NCI-H1105 (cell line): ENCODE measurements at places on chromosomes 2 and 18.

DNA sequence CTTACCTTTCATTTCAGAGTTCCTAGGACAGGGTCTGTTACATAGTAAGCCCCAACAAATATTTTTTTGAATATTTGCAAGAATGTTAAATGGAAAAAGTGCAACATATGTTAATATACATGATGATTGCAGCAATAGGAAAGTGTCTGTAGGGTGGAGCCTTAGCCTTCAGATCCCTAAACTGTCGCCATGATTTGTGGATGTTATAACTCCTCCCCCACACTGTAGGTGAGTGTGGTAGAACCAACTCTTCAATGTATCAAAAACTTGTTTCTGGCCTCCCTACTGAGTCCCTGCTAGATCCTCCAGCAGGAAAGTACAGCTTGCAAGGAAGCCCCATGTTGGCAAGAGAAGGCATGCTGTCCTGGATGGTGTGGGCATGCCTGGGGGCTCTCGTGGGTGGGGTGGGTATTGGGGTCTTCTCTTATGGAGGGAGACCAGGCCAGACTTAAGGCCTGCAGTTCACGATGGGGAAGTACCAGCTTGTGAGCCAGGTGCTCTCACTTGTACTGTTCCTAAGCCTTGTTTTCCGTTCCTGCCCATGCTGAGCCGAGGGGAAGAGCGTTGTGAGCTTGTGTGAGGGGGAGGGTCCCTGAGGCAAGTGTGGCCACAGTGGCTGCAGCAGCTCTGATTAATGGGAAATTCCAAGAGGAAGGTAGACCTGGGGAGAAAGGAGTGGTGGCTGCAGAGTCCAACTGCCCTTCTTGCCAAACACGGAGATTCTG lies 11.4 kb downstream of the FHOD3 start:
- DNase-seq = no peak

DNA sequence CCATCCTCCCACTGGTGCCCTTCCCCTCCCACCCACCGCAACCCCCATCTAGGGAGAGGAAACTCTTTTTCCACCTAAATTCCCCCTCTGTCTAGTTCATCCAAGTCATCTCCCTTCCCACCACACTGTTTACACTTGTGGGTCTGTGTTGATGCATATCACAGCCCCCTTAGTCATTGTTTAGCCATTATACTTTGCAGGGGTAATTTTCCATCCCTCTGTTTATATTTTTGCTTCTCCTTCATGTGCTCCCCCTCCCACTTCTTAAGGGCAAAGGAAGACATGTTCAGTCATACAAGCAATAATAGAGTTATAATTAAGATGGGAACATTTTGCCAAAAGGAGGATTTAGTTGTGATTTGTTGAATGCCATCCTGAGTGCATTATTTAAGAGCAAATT lies 187.8 kb upstream of the TNP1 start:
- no peak for DNase-seq

GRCh38 chr2:58727981-58728656 lies 487.0 kb upstream of the FANCL start:
- no peak for DNase-seq

DNA sequence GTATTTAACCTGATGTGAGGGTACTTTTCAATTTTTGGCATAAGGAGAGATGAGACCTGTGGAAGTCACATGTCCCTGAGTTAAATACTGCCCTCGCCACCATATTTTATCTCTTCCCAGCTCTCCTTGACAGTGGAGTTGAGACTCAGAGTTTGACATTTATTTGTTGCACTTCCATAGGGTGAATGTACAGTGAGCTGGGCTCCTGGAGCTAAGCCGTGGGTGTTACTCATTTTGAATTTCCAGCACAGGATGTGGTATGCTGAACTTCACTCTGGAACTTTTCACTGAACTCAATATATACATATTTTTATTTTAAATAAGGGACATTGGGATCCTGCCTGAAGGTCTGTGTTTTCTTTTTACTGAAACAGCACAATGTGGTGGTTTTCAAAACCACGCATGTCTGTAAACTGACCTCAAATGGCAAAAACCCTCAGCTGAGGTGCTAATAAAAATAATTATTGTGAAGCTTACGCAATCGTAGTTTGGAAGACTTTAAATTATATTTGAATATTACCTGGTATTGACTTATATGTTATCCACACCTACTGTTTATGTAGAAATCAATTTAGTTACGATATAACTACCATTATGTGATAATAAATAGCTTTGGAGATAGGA lies 12.1 kb downstream of the RNF144A start:
- DNase-seq = no peak

GRCh38 chr2:231068525-231069222 lies 12.0 kb downstream of the PSMD1 start:
- no peak for DNase-seq

DNA sequence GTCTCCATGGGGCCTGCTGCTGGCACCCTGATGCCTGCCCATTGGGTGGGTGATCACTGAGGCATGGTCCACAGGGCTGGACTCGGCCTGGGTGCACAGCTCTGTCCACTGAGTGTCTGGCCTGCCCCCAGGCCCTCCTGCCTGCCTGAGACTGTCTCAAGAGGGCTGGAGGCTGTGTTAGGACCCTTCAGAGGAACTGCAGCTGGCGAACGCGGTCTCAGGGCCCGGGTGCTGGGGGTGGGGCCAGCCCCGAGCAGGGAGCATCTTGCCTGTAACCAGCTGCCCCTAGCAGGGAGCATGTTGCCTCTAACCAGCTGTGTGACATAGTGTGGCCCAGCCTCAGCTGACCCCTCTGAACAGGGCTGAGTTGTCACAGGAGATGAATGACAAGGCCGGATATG lies 50.0 kb downstream of the TWIST2 start:
- no peak for DNase-seq

DNA sequence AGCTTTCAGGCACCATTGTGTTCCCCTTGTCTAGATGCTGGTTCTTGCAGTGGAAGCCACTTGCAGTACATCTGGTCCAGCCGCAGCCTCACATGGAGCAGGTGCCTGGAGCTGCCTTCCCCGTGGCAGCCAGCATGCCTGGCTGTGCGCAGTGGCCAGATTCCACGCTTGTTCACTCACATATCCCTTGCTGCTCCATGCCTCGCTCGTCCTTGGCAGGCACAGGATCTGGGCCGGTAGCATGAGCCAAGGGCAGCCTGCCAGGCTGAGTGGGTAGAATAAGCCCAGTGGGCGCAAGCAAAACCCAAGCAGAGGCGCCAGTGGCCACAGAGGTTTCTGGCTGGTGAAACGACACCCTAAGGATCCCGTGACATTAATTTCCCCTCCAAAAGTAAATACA lies 20.6 kb downstream of the TMX3 start:
- no peak for DNase-seq
